Activated CD4-positive, alpha-beta T cell treated with anti-CD3 and anti-CD28 coated beads for 36 hours (primary cell): ENCODE measurements at places on chromosomes 2 and 18. TPM values are rescaled to one million over a fixed set of nuclear protein-coding genes. Genes with fewer than 3 reads are reported as not detected.
A peak's percentile ranks its signal among the peaks of the same experiment; 100 is the strongest.

DNA sequence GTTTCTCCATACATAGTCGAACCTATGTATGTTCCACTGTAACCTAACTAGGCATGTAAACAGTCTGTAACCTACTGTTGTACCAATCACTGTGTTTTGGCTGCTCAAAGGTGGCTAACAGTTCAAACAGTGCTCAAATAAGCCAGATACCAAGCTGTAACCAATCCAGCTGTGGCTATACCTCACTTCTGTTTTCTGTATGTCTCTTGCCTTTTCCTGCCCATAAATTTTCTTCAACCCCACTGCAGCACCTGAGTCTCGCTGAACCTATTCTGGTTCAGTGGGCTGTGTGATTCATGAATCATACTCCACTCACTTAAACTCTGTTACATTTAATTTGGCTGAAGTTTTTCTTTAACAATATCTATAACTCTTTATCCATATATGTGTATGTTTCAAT, 340.7 kb downstream of the LPIN1 start:
- H3K4me1 ChIP-seq, result peaks cover under 1% of the 10 kb centered on the region
- DNase-seq, result no peak
- peaks cover 1% of the 10 kb centered on the region for H3K27me3 ChIP-seq

Gene PXDN
- 0.81 TPM for total RNA-seq

DNA sequence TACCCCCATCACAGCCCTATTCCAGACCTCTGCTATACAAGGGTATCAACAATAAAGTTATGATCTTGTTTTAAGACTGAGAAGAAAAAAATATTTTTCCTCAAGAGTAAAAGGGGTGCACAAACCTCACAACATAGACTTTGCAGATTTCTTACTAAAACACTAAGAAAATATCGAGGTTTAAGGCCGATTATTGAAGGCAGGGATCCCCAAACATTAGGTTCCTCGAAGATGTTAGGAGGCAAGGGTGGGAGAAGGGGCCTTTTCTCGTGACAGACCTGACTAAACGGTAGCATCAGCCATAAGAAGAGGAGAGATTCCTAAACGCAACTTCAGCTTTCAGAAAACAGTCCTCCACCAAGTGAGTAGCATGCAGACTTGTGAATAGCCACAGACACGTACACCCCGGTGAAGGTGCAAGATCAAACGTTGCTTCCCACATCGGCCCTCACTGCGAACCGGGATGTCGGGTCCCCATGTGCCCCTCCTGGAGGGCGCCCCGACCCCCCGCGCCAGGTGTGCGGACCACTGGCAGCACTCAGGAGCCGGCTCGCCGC, 678 bp downstream of the PIAS2 start:
- H3K27ac ChIP-seq, result peak overlapping the region; percentile 91
- H3K4me1 ChIP-seq, result peaks cover 49% of the 10 kb centered on the region
- no peaks in the 10 kb centered on the region for H3K27me3 ChIP-seq
- DNase-seq, result no peak

Gene AFF3
- total RNA-seq, result 5.6 TPM

- no peak for DNase-seq
- peaks cover 2% of the 10 kb centered on the region for H3K27me3 ChIP-seq
- H3K36me3 ChIP-seq, result no peaks in the 10 kb centered on the region
- H3K27ac ChIP-seq, result no peak overlapping the region
- H3K4me1 ChIP-seq, result peaks cover 14% of the 10 kb centered on the region
These were observed 33.2 kb upstream of the RAPGEF4 start for GRCh38 chr2:172702451-172702850.

DNA sequence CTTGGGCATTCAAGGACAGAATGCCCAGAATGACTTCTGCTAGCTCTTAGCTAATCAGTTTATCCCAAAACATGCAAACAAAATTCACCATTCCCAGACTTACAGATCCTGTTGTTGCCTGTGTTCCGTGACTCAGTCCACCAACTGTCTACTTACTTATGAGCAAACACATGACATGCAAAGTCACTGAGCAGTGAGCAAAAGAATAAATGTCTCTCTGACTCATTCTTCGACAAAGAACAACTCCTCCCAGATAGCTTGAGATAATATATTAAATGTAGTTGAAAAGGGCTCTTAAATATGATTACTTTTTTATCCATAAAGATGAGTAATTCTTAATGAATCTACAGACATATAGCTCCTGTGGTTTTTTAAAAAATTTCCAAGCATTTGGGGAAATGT, 9.0 kb upstream of the CREG2 start:
- no peak for DNase-seq
- H3K36me3 ChIP-seq, result no peaks in the 10 kb centered on the region
- H3K27me3 ChIP-seq, result peaks cover 11% of the 10 kb centered on the region

GRCh38 chr2:33529771-33530481, 53.5 kb downstream of the RASGRP3 start:
- H3K27me3 ChIP-seq, result no peaks in the 10 kb centered on the region
- H3K4me1 ChIP-seq, result peaks cover 4% of the 10 kb centered on the region
- no peak overlapping the region for H3K4me3 ChIP-seq
- DNase-seq, result no peak
- peaks cover 2% of the 10 kb centered on the region for H3K36me3 ChIP-seq

Gene TMEM163
- not detected for total RNA-seq

DNA sequence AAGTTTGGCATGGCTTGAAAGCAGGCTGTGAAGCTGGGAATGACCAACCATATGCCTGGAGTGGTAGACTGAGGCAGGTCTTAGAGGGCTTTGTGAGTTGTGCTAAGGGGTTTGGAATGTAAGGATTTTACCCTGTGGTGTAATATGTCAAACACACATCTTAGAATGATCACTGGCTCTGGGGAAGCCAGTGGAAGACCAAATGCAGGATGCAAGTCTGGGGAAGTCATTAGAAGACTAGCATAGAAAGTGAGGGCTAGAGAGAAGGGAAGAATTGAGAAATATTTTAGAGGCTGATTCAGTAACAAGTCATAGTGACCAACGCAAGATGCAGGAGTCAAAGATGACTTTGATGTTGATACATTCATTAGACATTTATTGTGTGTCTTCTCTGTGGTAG, 3.5 kb upstream of the FHOD3 start:
- DNase-seq, result no peak
- no peaks in the 10 kb centered on the region for H3K36me3 ChIP-seq
- no peak overlapping the region for H3K27ac ChIP-seq
- no peaks in the 10 kb centered on the region for H3K4me1 ChIP-seq
- no peak overlapping the region for H3K4me3 ChIP-seq

Gene RALBP1
- total RNA-seq, result 49.4 TPM

Gene HMSD
- 26.7 TPM for total RNA-seq

Gene TUBA3E
- not detected for total RNA-seq
